ENCODE measurements at places on chromosomes 2 and 18.

GRCh38 chr2:74461187-74462053 is 3.2 kb downstream of the WBP1 start:
- no peak for DNase-seq

- DNase-seq = no peak
These were observed 20.6 kb upstream of the ARHGAP28 start for GRCh38 chr18:6708890-6709289.

GRCh38 chr2:8064603-8065002 is 617.3 kb upstream of the ID2 start:
- DNase-seq = no peak

GRCh38 chr2:168552450-168552856 is 96.4 kb downstream of the CERS6 start:
- no peak for DNase-seq

DNA sequence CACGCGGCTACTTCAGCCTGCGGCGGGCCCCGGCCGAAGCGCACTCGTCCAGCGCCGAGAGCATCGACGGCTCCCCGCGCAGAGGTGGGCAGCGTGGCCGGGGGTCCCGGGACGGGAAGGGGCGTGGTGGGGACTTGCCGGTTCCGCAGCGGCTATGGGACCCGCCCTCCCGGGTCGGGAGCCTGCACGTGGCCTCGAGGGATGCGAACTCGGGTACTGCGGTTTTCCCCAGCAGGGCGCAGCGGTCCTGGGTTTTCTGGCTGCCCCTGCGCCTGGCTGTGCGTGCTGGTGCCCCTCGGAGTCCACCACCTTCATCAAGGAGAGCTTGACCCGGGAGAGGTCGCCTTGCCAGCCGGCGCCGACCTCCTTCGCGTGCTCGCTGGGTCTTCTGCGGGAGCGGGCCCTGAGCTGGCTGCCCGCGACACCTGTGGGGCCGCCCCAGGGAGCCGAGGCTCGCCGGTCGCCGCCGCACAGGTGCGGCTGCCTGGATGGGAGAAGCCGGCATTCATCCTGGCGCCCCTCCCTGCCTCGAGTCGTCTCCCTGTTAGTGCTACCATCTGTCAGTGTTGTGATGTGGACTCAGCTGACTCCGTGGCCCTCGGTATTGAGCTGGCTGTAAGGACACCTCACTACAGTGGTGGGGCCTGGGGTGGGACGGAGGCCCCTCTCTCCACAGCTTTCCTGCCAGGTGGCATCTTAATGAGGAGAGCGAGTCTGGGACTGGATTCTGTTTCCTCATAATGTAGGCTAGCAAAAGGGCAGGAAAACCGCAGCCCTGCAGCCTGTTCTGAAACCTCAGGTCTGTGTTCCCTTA is 177.3 kb downstream of the AGAP1 start:
- DNase-seq = no peak

- no peak for DNase-seq
These were observed 2.1 kb downstream of the CNTNAP5 start for GRCh38 chr2:124027182-124027581.

DNA sequence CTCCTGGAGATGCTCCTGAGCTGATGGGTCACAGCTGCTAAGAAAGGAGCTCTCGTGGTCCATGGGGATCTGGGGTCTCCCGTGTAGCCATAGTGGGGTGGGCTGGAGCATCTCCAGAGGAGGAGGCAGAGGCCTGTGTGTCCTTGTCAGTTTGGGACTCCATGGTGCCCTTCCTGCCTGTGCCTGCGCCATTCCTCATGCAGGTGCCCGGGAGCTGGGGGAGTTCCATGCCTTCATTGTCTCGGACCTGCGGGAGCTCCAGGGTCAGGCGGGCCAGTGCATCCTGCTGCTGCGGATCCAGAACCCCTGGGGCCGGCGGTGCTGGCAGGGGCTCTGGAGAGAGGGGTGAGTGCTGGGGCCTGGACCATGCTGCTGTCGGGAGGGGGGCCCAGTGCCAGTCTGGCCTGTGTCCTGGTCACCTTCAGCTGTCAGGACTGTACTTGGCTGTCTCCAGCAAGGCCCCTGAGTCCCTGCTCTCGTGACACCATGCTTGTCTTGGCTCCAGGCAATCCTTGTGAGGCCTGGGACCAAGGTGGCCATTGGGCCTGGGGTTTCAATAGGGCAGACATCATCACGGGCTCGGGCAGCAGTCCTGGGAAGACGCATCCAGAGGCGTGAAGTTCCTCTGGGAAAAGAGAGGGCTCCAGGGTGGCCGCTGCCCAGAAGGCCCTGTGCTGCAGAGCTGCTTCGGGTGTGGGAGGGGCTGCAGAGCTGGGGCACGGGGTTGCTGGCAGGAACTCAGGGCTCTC is 7.3 kb downstream of the CAPN10 start:
- DNase-seq = no peak

GRCh38 chr18:79859314-79859713 is 61.6 kb downstream of the KCNG2 start:
- DNase-seq = no peak

GRCh38 chr2:151106805-151107506 is 154.7 kb downstream of the RBM43 start:
- no peak for DNase-seq

- no peak for DNase-seq
These were observed 22.8 kb downstream of the TTLL4 start for GRCh38 chr2:218733171-218734021.

DNA sequence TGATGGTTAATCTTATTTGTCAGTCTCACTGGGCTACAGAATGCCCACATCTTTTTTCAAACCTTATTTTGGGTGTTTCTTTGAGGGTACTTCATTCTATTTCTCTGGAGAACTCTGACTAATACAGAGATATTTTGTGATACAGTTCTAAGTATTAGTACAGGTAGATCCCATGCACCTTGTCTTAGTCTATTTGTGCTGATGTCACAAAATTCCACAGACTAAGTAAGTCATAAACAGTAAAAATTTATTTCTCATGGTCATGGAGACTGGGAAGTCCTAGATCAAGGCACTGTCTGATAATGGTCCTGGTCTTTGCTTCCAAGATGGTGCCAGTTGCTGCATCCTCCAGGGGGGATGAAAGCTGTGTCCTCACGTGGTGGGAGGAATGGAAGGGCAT is 68.6 kb upstream of the EPHA4 start:
- no peak for DNase-seq

DNA sequence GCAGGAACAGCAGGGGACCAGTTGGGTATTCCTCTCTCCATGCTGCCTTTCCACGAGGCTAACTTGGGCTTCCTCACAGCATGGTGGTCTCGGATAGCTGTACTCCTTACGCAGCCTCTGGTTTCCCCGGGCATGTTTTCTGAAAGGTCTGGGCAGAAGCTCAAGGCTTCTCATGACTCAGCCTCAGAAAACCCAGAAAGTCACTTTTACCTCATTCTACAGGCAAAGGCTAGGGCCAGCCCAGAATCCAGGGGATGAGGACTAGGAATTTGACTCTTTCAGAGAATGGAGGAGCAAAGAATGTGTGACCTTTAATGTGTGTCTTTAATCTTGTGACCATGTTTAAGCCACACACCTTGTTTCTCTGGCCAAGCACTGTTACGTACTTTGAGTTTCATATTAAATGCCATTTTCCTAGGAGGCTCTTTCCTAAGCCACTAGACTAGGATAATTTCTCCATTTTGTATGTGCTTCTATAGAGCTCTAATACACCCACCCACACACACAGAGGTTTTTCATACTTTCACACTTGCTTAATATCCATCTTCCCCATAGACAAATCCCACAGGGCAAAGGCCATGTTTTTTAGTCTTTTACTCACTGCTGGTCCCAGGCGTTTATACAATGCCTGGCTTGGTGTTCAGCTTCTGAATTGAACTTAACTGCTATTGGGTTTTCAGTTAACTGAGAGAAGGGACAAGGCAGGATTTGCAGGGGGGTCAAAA is 77.3 kb downstream of the LONRF2 start:
- no peak for DNase-seq

DNA sequence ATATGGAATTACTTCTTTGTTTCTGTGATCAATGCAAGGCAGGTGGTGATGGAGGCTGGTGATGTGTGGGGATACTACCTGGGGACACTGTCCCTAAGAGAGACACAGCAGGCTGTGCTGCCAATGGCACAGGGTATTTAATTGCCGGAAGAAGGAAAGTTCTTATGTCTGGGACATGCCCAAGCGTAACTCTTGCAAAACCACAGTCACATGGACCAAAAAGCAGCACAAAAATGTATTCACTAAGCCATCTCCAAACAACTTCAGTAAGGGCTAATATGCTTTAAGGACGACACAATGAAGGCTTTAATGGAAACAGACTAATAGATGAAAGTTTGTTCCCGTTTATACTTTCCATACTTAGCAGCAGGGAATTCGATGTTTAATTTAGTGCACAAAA is 49.7 kb upstream of the AP1S3 start:
- DNase-seq = no peak

DNA sequence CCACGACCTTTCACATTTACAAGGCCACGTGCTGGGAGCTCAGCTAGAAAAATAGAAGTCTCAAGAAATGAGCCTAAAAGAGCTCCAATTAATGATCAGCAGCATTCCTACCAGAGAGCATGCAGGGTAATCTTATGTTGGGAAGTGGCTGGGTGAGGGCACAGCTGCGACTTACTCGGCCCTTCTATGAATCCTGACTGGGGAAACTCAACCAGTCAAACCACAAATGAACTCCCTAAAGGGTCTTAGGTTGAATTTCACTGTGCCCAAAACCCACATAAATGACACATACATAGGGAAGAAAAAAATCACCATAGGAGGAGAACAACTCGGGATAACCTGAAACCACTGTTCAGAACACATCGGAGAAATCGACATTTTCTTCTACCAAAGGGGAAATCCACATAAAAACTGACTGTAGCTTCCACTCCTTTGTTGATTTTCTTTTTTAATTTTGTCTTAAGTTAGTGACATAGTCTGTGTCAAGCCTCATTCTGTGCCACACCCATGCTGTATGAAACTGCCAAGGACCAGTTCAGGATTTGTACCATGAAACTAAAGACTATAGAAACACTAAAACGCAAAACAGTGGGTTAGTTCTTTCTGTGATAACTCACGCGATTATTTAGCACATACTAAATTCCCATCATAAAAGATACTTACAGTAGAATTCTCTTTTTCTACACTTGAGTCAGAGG is 54.7 kb downstream of the UXS1 start:
- DNase-seq = no peak

DNA sequence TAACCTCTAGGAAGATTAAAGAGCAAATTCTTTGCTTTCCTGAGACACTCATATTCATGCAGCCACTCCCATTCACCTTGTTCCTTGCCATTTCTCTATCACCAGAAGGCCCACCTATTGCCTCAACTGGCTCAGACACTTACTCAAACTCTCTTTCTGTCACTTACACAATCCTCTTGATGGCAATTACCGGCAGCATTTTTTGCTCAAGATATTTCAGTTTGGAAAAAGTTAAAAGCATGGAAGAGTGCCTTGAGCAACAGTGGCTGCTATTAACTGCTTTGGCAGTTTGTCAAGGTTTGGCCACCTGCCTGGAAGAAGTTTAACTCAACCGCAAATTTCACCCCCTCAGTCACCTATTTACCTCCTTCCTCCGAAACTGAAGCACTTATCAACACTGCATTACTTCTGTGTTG is 1104.0 kb upstream of the PIK3C3 start:
- no peak for DNase-seq

DNA sequence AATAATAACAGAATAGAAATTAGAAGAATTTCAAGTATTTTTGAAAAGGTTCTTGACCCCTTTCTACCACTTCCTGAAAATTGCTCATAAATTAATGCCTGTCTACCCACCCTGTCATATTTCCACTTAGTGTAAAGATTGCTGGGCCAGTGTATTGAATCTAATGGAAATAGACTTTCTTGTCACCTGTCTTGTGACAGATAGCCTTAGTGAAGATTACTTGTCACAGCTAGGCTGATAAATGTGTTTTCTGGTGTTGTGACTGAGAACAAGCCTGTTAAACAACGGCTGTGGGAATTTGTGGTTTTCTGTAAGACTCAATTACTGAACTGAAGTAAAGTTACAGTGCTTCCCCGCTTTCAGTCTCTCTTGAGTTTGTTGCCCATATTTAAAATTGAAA is 37.0 kb downstream of the PIK3C3 start:
- no peak for DNase-seq

DNA sequence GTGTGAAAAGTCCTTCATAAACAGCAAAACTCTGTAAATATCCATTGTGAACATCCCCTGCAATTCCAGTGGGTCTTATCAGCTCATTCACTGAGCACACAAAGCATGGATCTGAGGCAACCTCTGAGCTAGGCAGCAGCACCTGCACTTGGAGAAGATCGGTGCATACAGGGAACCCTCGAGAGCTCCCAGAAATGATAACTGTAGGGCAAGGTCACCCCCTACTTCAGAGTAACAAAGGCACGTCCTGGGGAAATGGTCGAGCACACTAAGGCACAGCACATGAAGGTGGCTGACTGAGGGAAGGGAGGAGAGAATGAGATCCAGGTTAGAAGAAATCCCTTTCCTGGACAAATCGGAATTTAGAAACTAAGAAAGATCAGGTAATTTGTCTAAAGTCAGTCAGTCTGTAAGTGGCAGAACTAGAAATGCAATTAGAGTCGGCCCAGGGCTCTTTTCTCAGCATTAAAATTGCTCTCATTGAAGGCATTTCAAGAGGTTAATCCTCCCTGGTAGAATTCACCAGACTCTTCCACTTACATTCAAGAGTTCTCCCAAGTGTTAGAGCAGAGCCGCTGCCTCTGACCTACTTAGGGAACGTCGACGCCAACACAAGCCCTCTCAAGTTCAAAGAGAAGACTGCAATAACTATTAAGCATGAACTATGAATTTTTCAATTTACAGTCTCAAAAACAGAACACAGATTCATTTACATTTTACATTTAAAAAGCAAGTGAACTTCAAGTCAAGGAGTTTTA is 45.9 kb downstream of the PXDN start:
- DNase-seq = no peak

DNA sequence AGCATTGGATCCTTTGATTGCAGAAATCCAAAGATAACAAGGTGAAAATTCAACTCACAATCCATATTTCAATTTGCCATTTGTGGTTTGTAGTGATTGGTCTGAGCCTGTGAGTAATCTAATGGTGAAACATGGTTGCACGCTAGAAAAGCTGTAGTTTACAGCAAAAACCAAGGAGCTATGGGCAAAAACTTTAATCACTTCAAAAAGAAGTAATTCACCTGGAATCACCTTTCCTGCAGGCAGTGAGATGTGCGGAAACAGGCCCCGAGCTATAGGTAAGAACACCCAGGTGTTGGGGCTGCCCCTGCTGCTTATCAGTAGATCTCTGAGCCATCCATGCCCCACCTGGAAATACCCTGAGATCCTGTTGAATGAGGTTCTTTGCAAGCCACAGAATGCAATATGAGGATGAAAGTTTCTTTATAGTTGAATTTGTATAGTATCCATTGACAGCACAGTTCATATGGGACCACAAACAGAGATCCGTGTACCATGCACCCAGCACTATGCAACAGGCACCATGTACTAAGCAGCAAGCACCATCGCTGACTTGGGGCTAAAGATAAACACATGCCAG is 208.2 kb downstream of the SPP2 start:
- no peak for DNase-seq

- DNase-seq = no peak
These were observed 19.5 kb upstream of the DARS1 start for GRCh38 chr2:136004965-136005364.

GRCh38 chr18:54787616-54788015 is 40.7 kb upstream of the RAB27B start:
- DNase-seq = no peak

GRCh38 chr2:207156451-207157161 is 9.1 kb downstream of the KLF7 start:
- no peak for DNase-seq
